ENCODE measurements at places on chromosomes 1 and 21. TPM values are rescaled to one million over a fixed set of nuclear protein-coding genes. Genes with fewer than 3 reads are reported as not detected.

DNA sequence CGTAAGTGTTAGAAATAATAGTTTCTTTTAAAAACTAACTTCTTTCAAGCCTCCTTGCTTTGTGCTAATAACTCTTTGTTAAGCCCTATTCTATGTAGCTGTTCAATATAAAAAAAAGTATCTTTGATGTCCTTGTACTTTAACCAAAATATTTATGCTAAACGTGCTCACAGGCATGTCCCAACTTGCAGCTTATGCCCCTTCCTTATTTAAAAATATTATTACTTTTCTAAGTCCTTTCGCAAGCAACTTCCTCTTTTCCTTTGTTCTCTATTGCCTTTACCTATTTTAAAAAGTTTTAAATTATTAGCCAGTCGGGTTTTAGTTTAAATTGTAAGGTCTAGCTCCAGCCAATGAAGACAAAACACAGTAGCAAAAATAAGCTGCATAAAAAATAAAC lies 43.4 kb upstream of the NBPF3 start:
- no peak for DNase-seq

- no peak for DNase-seq
Observed at GRCh38 chr1:151942882-151943281, 33.6 kb upstream of the THEM4 start.

- DNase-seq = no peak
Observed at GRCh38 chr1:179938752-179939151, 15.9 kb upstream of the CEP350 start.

GRCh38 chr21:41874611-41875010 lies 4.5 kb downstream of the PRDM15 start:
- DNase-seq = no peak

DNA sequence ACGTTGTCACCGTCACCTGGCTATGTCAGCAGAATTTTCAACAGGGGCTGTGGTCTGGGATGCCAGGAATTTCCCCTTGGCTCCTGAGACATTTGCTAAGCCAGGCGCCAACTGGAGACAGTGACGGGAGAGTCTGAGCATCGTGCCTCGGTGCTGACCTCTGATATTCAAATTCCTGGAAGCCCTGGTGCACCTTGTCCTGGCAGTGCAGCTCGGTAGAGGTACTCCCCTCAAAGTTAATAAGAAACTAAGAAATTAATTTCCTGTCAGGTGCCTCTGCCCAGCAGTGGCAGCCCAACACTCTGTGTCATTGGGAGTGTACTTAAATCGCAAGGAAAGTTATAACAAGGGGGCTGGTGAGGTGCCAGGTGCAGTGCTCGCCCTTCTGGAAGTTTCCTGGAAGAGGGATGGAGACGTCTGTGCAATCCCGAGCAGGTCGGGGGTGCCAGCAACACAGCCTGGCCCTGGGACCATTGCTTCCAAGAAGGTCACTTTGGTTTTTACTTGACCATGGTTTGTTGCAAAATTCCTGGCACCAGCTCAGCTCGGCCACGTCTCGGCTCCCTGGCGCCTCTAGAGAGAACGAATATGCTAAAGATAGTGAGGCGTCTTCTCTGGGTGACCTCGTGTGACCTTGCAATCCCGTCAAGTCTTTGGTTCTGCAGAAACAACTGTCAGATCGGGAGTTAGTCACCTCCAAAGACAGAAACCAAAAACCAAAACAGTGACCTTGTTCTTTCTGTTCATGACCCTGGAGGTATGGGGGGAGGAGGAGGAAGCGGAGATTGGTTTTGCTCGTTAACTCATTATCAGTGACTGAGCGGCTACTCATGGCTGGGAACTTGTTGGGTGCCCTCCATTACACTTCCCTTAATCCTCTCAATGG lies 149.5 kb upstream of the VAMP3 start:
- DNase-seq = no peak

- DNase-seq = no peak
Observed at GRCh38 chr1:236922190-236922589, 82.1 kb downstream of the MT1HL1 start.

DNA sequence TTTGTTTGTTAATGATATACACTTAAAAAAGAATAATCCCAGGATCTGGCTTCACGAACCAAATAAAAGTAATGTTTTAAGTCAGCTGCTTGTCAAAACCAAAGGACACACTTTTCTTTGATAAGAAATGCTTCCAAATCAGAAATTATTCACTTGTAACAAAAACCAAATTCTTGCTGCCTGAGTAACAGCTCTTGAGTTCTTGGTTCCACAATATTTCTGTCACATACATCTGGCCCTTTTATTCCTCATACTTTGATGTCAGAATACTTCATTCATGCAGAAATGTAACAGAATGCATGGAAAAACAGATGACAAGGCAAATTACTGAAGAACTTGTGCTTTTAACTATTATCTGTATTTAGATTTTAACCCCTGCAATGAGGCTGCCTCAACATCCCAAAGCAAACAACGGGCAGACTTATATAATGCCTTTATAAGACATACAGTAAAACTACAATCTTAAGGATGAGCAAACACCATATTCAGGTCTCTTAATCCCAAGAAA lies 1.5 kb downstream of the VAMP4 start:
- DNase-seq = no peak

PDIK1L gene
- total RNA-seq = 5.6 TPM

VASH2 gene
- 76.1 TPM for total RNA-seq

LRRC38 gene
- total RNA-seq = 0.72 TPM

ARHGAP29 gene
- total RNA-seq = 1.3 TPM
